Small intestine (tissue), 16 donors: ENCODE measurements at places on chromosomes 5 and 9. TPM values are rescaled to one million over a fixed set of nuclear protein-coding genes. Genes with fewer than 3 reads are reported as not detected.
A peak's percentile ranks its signal among the peaks of the same experiment; 100 is the strongest.

GRCh38 chr9:112271466-112272098 is 61.8 kb downstream of the PTBP3 start:
- peak; percentile 5 for DNase-seq
- H3K36me3 ChIP-seq = peaks cover 5% of the 10 kb centered on the region
- H3K4me1 ChIP-seq = no peaks in the 10 kb centered on the region
- H3K4me3 ChIP-seq = no peak overlapping the region
- H3K27me3 ChIP-seq = no peaks in the 10 kb centered on the region

NADK2 gene
- 13.0 TPM for polyA plus RNA-seq

DNA sequence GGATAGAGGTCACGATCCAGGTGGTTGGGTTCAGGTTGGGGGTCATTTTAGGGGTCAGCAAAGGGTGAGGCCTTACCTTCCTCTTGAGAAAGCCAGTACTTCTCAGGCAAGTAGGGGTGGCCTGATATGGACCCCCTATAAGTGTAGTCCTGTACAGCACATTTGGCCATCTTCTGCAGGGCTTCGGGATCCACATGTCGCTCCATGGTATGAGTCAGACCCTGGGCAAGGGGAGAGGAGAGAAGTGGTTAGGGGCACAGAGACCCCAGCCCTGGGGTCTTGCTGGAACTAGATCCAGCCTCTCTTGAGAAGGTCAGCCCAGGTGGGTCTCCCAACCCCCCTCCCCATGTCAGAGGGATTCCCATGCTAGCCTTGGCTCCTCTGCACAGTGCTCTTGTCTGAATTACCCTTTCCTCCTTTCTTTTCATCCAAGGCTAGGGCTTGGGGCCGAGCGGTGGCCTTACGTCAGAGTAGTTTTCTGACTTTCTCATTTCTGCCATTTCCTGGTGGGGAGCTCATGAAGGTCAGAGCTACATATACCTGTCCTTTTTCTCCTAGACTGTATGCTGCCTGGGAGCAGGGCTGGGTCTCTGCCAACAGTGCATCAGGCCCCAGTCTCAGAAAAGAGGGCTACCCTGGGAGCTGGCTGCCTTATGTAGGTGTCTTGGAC is 9.0 kb upstream of the MYORG start:
- H3K27me3 ChIP-seq = no peaks in the 10 kb centered on the region
- no peaks in the 10 kb centered on the region for H3K4me1 ChIP-seq
- no peak overlapping the region for H3K4me3 ChIP-seq
- H3K27ac ChIP-seq = no peak overlapping the region
- H3K36me3 ChIP-seq = no peaks in the 10 kb centered on the region

GRCh38 chr5:64229163-64229774 is 63.6 kb downstream of the RNF180 start:
- H3K27ac ChIP-seq = no peak overlapping the region
- H3K36me3 ChIP-seq = no peaks in the 10 kb centered on the region
- DNase-seq = peak; percentile 33
- no peaks in the 10 kb centered on the region for H3K4me1 ChIP-seq
- H3K4me3 ChIP-seq = no peak overlapping the region

GRCh38 chr5:8628521-8628920 is 759.6 kb downstream of the MTRR start:
- no peaks in the 10 kb centered on the region for H3K27me3 ChIP-seq
- no peaks in the 10 kb centered on the region for H3K36me3 ChIP-seq
